NCI-H446 treated with DMSO at 0.1 percent for 48 hours (cell line): ENCODE measurements at places on chromosomes 5 and 9.

DNA sequence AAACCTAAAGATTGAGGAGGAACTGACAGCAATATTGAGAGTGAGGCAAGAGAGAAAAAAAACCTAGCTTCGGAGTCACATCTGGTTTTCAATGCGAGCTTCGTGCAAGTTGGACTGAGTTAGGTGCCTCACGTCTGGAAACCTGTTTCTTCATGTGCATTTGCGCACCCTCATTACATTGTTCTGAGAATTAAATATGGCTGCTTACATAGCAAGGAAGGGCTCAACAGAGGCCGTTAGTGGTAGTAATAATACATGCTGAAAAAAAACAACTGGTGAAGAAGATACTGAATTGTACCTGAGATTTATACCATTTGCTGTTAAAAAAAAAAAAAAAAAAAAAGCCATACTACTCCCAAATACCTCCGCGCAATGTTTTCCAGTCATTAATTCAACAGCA is 18.6 kb downstream of the DNAJA1 start:
- no peak for DNase-seq

DNA sequence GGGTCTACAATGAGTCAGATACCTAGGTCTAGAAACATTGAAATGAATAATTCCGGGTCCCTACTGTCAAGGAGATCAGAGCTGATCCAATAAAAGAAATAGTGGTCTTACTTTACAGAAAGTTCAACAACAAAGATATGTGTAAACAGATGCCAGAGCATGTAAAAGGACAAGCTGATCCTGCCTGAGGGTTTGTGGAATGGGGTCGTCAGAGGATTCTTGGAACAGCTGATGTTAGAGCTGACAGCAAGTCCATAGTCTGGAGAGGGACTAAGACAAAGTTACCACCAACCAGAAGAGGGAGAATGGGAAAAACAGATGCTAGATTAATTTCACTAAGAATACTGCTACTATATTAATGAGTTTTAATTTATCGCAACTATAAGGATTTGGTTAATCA is 71.5 kb downstream of the FREM1 start:
- DNase-seq: no peak

DNA sequence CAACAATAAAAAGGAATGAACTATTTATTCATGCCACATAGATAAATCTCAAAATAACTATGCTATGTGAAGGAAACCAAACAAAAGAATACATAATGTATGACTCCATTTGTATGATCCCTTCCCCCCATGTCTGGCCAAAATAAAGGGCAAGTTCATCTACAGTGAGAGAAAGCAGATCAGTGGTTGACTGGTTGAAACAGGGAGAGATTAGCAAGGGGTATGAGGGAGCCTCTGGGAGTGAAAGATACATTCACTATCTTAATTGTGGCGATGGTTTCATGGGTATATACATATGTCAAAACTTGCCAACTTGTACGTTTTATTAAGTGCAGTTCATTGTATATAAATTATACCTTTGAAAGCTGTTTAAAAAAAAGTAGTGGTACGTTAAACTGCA is 4.8 kb downstream of the PSMD5 start:
- no peak for DNase-seq

- DNase-seq: no peak
These were observed 102.4 kb upstream of the APC start for GRCh38 chr5:112635276-112635675.

GRCh38 chr5:54186912-54187445 is 123.4 kb downstream of the ARL15 start:
- peak; percentile 45 for DNase-seq

DNA sequence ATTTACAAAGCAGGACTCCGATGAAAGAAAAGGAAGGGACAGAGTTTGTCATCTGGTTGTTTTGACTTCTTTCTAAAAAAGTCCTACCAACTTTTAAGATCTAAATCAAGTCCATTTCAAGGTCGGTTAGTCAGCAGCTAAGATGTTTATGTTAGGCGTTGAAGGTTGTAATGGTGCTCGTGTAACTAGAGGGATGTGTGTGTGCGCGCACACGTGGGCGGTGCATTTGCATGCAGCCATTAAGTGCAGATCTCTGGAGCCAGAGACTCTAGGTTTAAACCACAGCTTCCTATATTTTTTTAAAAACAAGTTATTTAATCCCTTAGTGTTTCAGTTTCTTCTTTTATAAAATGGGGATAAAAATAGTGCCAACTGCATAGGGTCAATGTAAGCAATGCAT is 77.0 kb upstream of the SMIM32 start:
- DNase-seq: no peak

GRCh38 chr5:133845271-133845670 is 123.2 kb downstream of the C5orf15 start:
- no peak for DNase-seq

GRCh38 chr5:36657563-36657995 is 51.2 kb downstream of the SLC1A3 start:
- no peak for DNase-seq
